ENCODE measurements at places on chromosomes 6 and 20.

DNA sequence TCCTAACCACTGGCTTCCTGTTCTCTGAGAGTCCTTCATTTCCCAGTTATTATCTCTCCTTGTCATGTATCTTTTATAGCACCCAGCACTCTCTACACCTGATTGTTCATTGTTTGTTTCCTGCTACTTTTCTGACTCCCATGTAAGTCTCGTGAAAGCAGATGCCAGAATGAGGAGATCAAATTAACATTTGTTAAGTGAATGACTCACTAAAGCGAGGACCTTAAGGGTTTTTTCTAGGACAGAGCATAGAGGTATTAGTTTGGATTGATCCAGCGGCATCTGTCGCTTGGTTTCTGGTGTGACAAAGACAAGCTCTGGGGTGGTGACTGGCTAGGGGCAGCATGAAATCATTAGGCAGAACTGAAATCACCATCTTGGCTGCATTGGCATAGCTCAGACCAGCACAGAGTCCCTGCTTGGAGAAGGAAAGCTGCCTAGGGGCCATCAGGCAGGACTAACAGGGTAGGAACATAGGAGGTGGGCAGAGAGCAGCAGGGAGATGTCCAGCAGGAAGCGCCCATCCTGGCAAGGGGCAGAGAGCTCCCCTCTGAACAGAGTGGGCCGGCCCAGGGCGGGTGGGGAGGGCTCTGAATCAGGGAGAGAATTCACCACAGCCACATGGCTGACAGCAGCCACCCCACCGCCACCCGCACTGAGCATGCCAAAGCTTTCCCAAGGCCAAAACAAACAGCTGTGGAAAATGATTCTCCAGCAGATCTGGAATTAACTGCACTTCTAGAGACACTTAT is 97.1 kb upstream of the CEP85L start:
- H3K36me3 ChIP-seq, result peaks cover 3% of the 10 kb centered on the region
- H3K4me3 ChIP-seq, result no peak overlapping the region
- no peak for DNase-seq

GRCh38 chr20:51565298-51566144 is 23.0 kb upstream of the NFATC2 start:
- H3K36me3 ChIP-seq, result peaks cover 2% of the 10 kb centered on the region
- H3K27me3 ChIP-seq, result peaks cover 68% of the 10 kb centered on the region
- H3K4me3 ChIP-seq, result no peak overlapping the region
- H3K27ac ChIP-seq, result no peak overlapping the region
- DNase-seq, result no peak
- peaks cover 11% of the 10 kb centered on the region for H3K4me1 ChIP-seq

DNA sequence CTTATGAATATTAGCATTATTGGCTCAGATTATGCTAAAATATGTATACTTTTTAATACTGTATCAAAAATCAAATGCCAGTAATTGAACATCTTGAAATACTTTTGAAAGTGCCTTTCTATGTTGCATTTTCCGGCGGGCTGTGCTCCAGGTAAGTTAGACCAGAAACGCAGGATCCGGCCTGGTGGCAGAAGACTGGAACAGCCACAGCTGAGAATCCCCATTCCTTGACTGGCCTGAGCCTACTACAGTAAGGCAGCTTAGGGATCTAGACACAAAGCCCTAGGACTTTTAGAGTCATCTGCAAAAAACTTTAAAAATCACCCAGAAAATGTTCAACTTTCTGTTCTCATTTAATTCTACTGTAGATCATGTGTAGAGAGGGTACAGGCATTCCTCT is 138.8 kb upstream of the C6orf118 start:
- H3K4me1 ChIP-seq, result no peaks in the 10 kb centered on the region
- H3K27ac ChIP-seq, result no peak overlapping the region
- H3K27me3 ChIP-seq, result peaks cover 3% of the 10 kb centered on the region
- no peaks in the 10 kb centered on the region for H3K36me3 ChIP-seq

DNA sequence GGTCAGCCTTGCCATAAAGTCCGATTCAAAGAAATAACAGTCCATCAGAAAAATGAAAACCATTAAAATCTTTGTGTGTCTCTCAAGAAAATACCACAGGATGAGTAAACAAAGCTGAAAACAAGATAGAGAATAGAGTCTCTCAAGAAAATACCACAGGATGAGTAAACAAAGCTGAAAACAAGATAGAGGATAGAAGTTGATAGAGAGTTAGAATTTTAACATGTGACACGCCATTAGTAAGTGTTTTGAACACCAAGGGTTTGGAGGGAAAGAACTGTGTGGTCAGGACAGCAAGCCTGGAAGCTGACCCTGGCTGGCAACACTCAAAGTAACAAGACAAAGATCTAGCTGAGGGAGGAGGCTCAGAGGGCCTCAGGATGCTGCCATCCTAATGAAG is 43.9 kb upstream of the PRND start:
- H3K4me1 ChIP-seq, result peaks cover 6% of the 10 kb centered on the region
- no peak overlapping the region for H3K4me3 ChIP-seq
- H3K27me3 ChIP-seq, result peaks cover 21% of the 10 kb centered on the region
- no peak for DNase-seq

DNA sequence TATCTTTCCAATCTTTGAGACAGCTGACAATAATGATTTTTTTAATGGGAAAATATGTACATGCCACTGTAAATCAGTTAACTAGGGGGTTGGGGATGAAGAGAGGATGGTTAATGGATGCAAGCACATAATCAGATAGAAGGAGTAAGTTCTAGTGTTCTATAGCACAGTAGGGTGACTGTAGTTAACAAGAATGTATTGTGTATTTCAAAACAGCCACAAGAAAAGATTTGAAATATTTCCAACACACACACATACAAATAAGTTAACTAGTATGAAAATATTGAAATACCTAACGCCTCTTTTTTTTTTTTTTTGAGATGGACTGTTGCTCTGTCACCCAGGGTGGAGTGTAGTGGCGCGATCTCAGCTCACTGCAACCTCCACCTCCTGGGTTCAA is 153.4 kb upstream of the SALL4 start:
- peaks cover 1% of the 10 kb centered on the region for H3K4me1 ChIP-seq
- no peak overlapping the region for H3K4me3 ChIP-seq
- H3K36me3 ChIP-seq, result no peaks in the 10 kb centered on the region
- no peak for DNase-seq

DNA sequence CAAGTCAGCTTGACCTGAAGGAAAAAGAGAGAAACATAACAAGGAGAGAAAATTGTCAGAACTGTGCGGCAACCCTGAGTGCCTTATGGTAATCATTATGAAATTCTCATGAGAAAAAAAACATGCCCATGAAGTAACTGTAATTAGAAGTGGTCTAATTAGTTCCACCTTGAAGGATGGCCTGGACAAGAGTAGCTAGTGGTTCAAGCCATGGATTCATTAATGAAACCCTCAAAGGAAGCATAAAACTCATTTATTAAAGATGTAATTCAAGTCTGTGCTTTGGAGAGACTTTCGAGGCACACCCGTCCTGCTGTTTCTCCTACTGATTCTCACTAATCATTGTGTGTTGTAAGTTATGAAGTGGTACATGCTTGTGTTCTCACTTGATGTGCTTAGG is 160.2 kb downstream of the PHF3 start:
- H3K27ac ChIP-seq, result no peak overlapping the region
- H3K4me1 ChIP-seq, result no peaks in the 10 kb centered on the region
- H3K36me3 ChIP-seq, result no peaks in the 10 kb centered on the region
- no peak for DNase-seq

- peaks cover 15% of the 10 kb centered on the region for H3K4me1 ChIP-seq
- peak; percentile 31 for DNase-seq
- H3K27ac ChIP-seq, result peak overlapping the region; percentile 73
- H3K4me3 ChIP-seq, result peak overlapping the region; percentile 31
- H3K36me3 ChIP-seq, result peaks cover 11% of the 10 kb centered on the region
- no peaks in the 10 kb centered on the region for H3K27me3 ChIP-seq
Measured at GRCh38 chr6:144659202-144660182, 374.4 kb downstream of the UTRN start.

DNA sequence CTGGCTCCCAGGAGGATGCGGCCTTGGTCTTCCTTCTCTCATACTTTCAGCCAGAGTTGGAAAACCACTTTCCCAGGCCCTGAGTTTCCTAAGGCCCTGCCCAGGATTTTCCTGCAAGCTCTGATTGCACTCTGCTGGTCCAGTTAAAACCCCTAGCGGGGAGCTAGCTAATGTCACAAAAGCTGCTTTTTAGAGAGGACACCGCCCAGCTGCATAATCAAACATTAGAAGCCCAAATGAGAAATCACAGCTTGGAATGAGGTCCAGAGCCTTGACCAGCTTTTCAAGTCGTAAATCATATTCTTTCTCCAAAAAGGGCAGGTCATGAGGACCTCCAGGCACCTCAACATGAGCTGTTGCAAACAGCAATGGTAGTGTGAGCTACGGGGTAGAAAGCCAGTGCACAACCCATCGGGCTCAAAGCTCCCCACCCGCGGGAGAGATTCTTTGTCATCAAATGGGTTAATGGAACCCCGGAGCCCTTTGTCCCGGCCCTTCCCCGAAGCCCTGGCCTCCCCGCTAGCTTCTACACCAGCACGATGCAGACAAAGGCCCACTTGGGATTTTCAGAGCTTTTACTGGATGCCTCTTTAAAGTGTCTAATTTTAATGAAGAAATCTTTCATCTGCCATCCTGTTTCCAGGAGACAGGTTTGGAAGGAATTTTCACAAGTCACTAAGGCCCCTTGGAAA is 134.0 kb downstream of the SCML4 start:
- no peak overlapping the region for H3K27ac ChIP-seq
- no peak for DNase-seq
- peaks cover 4% of the 10 kb centered on the region for H3K36me3 ChIP-seq
- peaks cover 2% of the 10 kb centered on the region for H3K27me3 ChIP-seq
- no peak overlapping the region for H3K4me3 ChIP-seq

DNA sequence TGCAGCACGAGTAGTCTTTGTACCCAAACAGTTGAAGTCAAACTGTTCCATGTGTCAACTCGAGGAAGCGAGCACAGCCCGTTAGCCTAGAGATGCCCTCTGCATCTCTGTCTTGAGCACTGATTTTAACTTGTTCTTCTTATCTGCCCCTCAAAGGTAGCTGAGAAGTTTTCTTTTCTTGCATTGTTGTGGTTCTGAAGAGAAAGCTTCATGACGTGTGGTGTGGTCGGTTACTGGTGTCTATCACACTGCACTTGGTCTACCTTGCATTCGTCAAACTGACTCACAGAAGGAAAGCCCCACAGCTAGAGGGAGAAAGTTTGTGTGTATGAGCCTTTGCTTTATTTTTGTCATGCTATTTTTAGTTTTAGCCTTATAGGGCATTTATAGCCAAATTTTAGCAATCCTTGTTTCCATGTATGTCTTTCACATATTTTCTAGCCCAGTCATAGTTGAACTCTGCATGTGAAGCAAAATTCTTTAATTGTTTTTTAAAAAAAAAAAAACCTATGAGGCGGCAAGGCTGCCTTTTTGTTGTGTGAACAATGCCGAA is 115.1 kb downstream of the JAG1 start:
- H3K27me3 ChIP-seq, result no peaks in the 10 kb centered on the region
- DNase-seq, result no peak
- H3K4me1 ChIP-seq, result peaks cover 27% of the 10 kb centered on the region
- peak overlapping the region; percentile 39 for H3K27ac ChIP-seq
- H3K4me3 ChIP-seq, result peak overlapping the region; percentile 36
- peaks cover 16% of the 10 kb centered on the region for H3K36me3 ChIP-seq

- no peaks in the 10 kb centered on the region for H3K36me3 ChIP-seq
- peaks cover 14% of the 10 kb centered on the region for H3K27me3 ChIP-seq
- H3K4me1 ChIP-seq, result no peaks in the 10 kb centered on the region
- no peak overlapping the region for H3K27ac ChIP-seq
- DNase-seq, result no peak
Measured at GRCh38 chr20:4195499-4195898, 180.1 kb upstream of the RNF24 start.

All from activated naive CD8-positive, alpha-beta T cell treated with anti-CD3 and anti-CD28 coated beads, Interleukin-2, amount 10 ng/mL, durations not matched to agents 7 days and 5 days (primary cell).